ENCODE measurements at places on chromosomes 13 and 19.

DNA sequence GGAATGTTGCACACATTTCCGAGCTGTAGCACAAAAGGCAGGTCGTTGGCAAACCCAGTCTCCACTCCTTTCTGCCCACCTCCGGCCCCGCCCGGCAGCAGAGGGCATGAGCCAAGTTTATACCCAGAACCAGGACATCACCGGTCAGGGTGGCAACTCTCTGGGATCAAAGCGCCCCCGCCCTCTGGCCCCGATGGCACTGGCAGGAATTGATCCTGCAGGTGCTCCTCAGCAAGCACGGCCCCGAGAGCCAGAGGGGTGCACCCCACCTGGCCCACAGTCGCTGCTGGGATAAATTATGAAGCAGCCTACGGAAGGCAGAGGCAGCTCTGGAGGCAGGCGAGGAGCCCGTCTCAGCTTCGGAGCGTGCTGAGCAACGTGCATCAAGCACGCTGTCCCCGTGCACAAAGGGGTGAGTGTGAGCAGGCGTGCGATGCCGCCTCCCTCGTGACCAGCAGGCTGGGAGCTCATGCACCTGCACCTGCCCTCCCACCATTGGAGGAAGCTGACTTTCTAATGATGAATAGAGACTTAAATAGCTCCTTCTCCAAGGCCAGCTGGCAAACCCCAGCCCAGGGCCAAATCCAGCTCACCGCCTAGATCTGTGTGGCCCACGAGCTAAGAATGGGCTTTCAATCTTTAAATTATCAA lies 25.7 kb downstream of the SHC2 start:
- DNase-seq, result no peak

- no peak for DNase-seq
Observed at GRCh38 chr19:34127684-34128189, 44.6 kb upstream of the LSM14A start.

- no peak for DNase-seq
Observed at GRCh38 chr19:36963280-36963679, 47.1 kb downstream of the ZNF568 start.

DNA sequence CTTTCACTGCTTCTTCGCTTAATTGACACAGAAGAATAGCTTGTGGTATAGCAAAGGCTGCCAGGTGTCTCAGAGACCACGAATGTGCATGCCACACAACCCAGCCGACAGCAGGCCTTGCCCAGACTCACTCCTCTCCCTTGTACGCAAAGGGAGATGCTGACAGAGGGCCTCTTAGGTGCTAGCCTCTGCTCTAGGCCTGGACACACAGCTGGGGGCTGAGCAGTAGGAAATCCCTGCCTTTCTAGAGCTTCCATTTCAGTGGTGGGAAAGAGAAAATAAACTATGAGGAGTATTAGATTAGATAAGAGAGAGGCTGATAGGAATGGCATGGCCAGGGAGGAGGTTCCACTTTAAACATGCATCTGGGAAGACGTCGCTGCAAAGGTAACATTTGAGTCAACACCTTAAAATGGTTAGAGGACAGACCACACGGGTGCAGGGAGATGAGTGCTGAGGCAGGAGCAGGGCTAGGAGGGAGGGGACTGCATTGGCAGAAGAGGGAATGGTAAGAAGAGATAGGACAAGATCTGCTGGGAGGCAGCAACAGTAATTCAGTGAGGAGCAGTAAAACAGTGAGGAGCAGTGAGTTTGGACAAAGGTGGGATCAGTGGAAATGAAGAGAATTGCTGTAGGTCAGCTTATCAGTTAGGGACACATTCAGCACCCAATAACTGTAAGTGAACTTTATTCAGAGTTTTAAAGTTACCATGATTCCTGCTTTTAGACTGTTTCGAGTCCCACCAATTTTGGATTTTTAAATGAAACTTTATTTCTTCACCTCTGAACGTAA lies 100.0 kb downstream of the RNF17 start:
- DNase-seq, result no peak

GRCh38 chr13:79742923-79743322 lies 262.0 kb downstream of the NDFIP2 start:
- DNase-seq, result no peak
